ENCODE measurements at places on chromosomes 6 and 20.

DNA sequence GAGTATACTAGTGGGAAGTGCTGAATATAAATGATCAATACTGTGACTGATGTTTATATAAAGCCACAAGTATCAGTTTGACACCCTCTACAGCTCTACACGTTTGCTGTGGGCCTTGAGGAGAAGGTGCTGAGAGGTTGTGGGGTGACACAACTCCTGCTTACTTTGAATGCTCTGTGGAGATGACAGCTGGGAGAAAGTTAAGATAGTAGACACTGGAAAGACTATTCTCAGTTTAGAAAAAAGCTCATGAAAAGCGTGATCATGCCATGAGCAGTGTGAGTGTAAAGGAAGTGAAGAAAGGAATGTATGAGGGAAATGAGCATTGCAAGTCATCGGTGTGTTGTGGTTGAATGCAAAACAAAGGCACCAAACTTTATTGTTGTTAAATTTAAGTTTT, 215.8 kb downstream of the UTRN start:
- no peak for DNase-seq

GRCh38 chr6:8749465-8749864, 314.1 kb upstream of the SLC35B3 start:
- no peak for DNase-seq

DNA sequence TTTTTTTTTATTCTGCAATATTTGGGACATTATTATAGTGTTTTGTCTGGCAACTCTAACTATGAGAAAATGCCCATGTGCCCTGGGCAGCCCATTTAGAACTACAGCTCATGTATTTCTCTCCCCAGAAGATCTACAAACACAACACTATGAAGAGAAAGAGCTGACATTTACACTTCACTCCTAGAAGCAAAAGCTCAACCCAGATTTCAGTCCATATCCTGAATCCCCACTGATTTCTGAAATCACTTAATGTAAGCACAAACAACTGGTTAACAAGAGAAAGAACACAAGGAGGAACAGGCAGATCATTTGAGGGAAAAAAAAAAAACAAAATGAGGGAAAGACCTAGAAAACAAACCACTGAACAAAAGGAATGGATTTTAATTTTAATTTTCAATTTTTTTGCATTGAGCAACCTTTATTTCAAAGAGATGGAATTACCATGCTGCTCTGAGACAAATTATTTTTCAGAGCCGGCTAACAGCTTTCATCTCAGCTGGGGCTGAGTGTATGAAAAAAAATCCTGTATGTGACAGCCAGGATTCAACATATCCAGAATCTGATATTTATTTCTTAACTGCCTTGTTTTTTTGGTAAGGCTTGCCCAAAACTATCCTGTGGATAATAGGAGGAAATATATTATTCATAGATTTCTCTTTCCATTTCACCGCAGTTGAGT, 32.5 kb downstream of the KIAA0319 start:
- DNase-seq = no peak

DNA sequence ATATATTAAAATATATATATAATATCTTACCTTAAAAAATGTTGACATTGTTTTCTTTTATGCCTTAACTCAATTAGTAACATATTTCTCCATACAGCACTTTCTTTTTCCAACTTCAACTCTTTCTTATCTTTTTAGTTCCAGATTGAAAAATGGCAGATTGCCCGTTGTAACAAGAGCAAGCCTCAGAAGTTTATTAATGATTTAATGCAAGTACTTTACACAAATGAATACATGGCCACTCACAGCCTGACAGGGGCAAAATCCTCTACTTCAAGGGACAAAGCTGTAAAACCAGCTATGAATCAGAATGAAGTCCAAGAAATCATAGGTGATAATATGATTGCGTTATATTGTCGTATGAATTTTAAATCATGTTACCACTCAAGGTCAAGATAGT, 29.4 kb upstream of the KIAA1586 start:
- DNase-seq = no peak

GRCh38 chr20:561437-562231, 18.0 kb upstream of the CSNK2A1 start:
- DNase-seq = peak; percentile 38

- DNase-seq = peak; percentile 67
These were observed 15.1 kb upstream of the ZNF217 start for GRCh38 chr20:53608456-53609452.

DNA sequence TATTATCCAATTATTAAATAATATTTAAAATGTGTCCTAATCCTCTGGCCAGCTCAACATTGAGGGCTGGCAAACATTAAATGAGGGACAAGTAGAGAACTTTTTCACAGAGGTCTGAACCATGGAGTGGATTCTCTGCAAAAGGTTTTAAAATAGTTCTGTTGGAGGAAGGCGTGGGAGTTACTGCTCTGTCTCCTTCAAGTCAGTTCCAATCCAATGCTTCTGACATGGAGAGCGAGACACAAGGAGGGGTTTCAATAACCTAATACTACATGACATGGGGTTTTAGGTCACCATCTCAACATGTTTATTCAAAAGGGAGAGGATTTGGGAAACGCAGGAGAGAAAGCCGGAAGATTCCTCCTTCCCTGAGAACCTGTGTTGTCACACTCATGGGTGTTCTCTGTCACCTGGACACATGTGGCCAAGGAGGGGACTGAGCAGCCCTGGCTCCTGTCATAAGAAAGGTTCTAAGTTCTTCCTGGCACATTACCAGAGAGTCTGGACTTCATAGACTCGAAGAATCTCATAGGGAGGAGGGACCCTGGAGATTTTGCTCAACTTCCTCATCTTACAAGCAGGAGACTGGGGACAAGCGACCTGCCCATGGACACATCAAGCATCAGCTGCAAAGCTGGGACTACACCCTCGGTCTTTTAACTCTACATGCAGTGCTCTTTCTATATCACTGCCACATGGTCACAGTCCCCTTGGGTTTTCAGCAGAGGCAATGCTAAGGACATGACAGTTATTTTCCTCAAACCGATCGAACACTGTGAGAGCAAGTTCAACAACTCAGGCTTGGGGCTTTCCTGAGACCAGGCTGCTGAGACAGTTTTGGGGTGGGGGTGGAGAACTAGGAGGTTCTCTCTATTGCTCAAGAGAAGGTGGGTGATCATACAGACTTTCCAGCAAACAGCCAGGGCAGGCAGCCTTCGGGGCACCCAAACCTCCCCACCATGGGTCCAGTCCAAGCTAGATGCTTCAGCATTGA, 38.6 kb downstream of the PRDM1 start:
- DNase-seq = no peak

DNA sequence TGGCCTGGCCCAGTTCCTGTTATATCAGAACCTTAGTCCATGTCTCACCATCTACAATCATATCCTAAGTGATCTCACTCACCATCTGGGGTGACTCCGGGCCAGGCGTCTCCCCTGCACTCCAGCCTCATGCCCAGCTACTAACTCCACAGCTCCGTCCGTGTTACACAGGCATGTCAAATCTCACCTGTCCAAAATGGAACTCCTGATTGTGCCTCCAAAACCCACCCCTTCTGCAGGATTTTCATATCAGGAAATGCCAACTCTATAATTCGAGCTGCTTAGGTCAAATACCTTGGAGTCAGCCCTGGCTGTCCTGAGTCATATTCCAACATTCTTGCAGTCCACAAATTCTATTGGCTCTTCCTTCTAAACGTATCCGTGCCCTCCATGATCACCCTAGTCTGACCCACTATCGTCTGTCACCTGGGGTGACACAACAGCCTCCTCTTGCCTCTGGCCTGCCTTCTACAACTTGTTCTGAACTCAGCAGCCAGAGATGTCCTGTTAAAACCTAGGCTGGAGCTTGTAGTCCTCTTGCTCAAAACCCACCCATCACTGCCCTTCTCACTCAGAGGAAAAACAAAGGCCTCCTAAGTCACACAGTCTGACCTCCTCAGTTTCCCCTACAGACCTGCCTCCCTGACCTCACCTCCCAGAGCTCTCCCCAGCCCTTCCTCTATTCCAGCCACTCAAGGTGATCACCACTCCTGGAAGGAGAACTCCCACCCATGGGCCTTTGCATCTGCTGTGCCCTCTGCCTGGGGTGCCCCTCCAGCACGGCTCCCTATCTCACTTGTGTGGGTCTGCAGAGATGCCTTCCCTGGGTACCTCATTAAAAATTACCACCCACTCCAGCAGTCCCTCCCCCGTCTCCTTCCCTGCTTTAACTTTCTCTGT, 85.3 kb upstream of the SIRPA start:
- DNase-seq = no peak

- DNase-seq = no peak
These were observed 198.6 kb upstream of the THBS2 start for GRCh38 chr6:169452117-169452868.

DNA sequence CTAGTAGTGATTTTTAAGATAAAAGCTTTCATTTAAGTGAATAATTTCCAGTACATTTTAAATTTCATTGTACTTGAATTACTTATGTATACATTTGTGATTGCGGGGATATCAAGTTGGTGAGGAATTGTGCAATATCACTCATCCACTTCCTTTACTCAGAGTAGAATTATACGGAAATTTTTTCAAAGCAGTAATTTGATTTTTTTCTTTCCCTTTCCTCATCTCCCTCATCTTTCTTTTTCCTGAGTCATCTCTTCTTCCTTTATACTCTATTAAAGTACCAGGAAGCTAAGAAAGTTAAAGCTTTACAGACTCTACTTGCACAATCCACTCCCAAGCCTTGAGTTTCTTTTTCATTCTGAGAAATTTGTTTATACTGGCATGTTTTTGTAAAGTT, 60.9 kb upstream of the DEFB112 start:
- no peak for DNase-seq

DNA sequence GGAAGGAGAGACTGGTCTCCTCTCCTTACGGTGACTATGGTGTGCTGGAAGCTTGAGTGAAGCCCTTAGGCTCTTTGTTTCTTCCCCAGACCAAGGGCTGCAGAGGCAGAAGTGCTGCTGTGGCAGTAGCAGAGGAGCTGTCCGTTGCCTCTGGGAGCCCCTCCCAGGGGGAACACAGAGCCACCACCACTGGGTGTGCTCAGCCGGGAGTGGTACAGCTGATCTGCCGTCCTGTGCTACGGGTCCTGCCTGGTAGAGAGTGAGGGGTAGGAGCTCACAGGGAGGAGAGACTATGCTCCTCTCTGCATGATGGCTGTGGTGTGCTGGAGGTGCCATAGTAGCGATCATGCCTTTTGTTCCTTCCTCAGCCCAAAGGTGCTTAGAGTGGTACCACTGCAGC, 318.7 kb downstream of the DOK5 start:
- no peak for DNase-seq

GRCh38 chr6:90087106-90087833, 193.0 kb downstream of the GJA10 start:
- no peak for DNase-seq

GRCh38 chr6:36897609-36898008, 11.9 kb downstream of the C6orf89 start:
- no peak for DNase-seq
